ENCODE measurements at places on chromosomes 13 and 19. TPM values are rescaled to one million over a fixed set of nuclear protein-coding genes. Genes with fewer than 3 reads are reported as not detected.

GRCh38 chr13:27088619-27089018 lies 83.0 kb downstream of the USP12 start:
- H3K36me3 ChIP-seq: peaks cover 27% of the 10 kb centered on the region
- H3K27me3 ChIP-seq: no peaks in the 10 kb centered on the region
- H3K27ac ChIP-seq: peak overlapping the region; percentile 50

GRCh38 chr19:7789447-7789846 lies 26.4 kb downstream of the CLEC4M start:
- H3K36me3 ChIP-seq: no peaks in the 10 kb centered on the region
- no peak overlapping the region for H3K4me3 ChIP-seq
- DNase-seq: no peak
- no peak overlapping the region for H3K27ac ChIP-seq

DNA sequence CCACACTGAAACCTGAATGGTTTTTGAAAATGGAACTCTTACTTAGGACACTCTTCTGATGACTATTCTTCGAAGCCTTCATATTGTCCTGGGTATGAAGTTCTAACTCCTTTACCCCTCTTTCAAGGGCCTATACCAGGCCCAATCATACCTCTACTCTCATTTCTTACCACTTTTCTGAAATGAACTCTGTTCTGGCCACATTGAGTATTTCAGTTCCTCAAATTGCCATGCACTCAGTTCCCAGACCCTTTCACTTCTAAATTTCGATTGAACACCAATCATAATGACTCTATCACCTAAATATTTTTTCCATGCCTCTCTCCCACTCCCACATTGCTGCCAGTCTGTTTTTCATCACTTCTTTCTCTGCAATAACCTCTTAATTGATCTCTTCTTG lies 53.7 kb downstream of the LACC1 start:
- no peaks in the 10 kb centered on the region for H3K36me3 ChIP-seq
- no peak overlapping the region for H3K4me3 ChIP-seq

DNA sequence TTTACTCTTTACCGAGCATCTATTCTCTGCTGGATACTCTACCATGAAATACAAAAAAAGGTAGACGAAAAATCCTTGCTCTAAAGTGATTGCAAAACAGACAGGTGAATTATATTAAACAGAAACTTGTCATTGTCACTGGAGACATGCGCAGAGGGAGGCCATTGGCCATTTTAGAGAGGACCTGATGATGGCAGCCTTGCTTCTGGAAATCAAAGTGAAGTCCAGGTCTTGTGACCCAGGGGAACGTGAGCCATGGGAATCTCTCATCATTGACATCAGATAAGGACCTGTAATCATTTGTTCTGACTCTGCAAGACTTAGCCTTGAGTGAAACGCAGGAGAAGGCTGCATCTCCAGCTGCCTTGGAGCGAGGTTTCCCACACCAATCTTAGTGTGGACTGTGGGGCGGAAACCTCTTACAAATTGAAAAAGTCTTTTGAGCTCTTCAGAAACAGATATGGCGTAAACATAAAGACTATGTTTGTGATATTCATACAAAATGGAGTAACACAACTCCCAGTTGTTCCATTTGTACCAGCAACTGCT lies 16.8 kb upstream of the SLC46A3 start:
- no peak for DNase-seq
- no peak overlapping the region for H3K27ac ChIP-seq
- H3K27me3 ChIP-seq: no peaks in the 10 kb centered on the region
- no peak overlapping the region for H3K4me3 ChIP-seq

DNA sequence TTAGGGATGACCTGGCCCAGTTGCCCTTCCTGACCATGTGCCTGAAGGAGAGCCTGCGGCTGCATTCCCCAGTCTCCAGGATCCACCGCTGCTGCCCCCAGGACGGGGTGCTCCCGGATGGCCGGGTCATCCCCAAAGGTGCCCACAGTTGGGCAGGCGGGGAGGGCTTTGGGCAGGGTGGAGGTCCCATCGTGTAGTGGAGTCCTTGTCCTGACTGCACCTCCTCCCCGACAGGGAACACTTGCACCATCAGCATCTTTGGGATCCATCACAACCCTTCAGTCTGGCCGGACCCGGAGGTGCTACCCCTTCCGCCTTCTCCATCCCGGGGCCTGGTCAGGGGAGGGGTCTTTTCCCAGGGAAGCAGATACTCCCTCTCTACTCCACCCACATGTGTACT lies 31.7 kb upstream of the CYP4F8 start:
- H3K27me3 ChIP-seq: peaks cover 39% of the 10 kb centered on the region
- peak; percentile 58 for DNase-seq
- no peaks in the 10 kb centered on the region for H3K4me1 ChIP-seq
- H3K27ac ChIP-seq: no peak overlapping the region
- H3K4me3 ChIP-seq: no peak overlapping the region

- H3K4me1 ChIP-seq: peaks cover 25% of the 10 kb centered on the region
- H3K27me3 ChIP-seq: no peaks in the 10 kb centered on the region
- H3K4me3 ChIP-seq: no peak overlapping the region
- peak overlapping the region; percentile 72 for H3K27ac ChIP-seq
Observed at GRCh38 chr13:44318161-44318560, 55.5 kb upstream of the SERP2 start.

DNA sequence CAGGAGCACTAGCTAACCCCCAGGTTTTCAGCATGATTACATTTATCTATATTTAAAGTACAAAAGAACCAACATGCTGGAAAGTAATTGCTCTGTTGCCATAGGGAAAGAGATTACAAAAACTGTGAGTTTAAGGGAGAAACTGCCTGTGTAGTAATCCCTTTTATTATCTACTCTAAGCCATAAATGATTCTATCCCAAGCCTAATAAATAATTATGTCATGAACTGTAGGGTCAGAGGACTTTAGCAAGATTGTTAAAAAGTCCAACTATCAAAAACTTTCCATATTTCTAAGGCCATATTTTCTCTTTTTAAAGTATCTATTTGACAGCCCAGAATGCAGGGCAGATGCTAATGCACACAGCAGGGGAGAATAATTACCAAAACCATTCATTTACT lies 573.8 kb upstream of the MIR17HG start:
- no peak for DNase-seq
- H3K4me3 ChIP-seq: no peak overlapping the region
- no peaks in the 10 kb centered on the region for H3K27me3 ChIP-seq

Gene KLK15
- not detected for total RNA-seq

Gene CYP4F8
- not detected for total RNA-seq

Gene DCT
- total RNA-seq: 0.41 TPM
